Stomach (tissue), 19 donors: ENCODE measurements at places on chromosomes 4 and X. TPM values are rescaled to one million over a fixed set of nuclear protein-coding genes. Genes with fewer than 3 reads are reported as not detected.

Gene NOX1
- not detected for total RNA-seq

Gene NPNT
- not detected for total RNA-seq

Gene PIR
- total RNA-seq: 5.5 TPM

Gene PDGFRA
- total RNA-seq: 60.1 TPM

Gene PPP4R3C
- total RNA-seq: not detected

Gene KCTD8
- not detected for total RNA-seq

GRCh38 chr4:3868211-3869173 lies 102.3 kb downstream of the ADRA2C start:
- H3K27me3 ChIP-seq: peaks cover 37% of the 10 kb centered on the region
- no peak for DNase-seq
- H3K27ac ChIP-seq: no peak overlapping the region
- peaks cover 14% of the 10 kb centered on the region for H3K4me1 ChIP-seq

GRCh38 chr4:2304877-2305561 lies 43.1 kb upstream of the MXD4 start:
- no peak overlapping the region for H3K4me3 ChIP-seq
- DNase-seq: peak; percentile 10
- H3K4me1 ChIP-seq: no peaks in the 10 kb centered on the region
- peaks cover 9% of the 10 kb centered on the region for H3K36me3 ChIP-seq

- no peak overlapping the region for H3K27ac ChIP-seq
- H3K36me3 ChIP-seq: no peaks in the 10 kb centered on the region
- H3K27me3 ChIP-seq: no peaks in the 10 kb centered on the region
Measured at GRCh38 chrX:18410038-18410437, 15.4 kb upstream of the CDKL5 start.

- H3K27me3 ChIP-seq: no peaks in the 10 kb centered on the region
- no peak overlapping the region for H3K4me3 ChIP-seq
- no peak overlapping the region for H3K27ac ChIP-seq
- no peaks in the 10 kb centered on the region for H3K36me3 ChIP-seq
Measured at GRCh38 chr4:54941994-54942552, 183.3 kb downstream of the KDR start.

- H3K4me1 ChIP-seq: no peaks in the 10 kb centered on the region
- H3K27me3 ChIP-seq: no peaks in the 10 kb centered on the region
Measured at GRCh38 chr4:182213004-182213403, 30.2 kb upstream of the TENM3 start.

- no peak overlapping the region for H3K27ac ChIP-seq
- no peaks in the 10 kb centered on the region for H3K27me3 ChIP-seq
- no peaks in the 10 kb centered on the region for H3K36me3 ChIP-seq
- H3K4me3 ChIP-seq: no peak overlapping the region
- no peaks in the 10 kb centered on the region for H3K4me1 ChIP-seq
Measured at GRCh38 chr4:90542216-90542615, 415.0 kb downstream of the CCSER1 start.

DNA sequence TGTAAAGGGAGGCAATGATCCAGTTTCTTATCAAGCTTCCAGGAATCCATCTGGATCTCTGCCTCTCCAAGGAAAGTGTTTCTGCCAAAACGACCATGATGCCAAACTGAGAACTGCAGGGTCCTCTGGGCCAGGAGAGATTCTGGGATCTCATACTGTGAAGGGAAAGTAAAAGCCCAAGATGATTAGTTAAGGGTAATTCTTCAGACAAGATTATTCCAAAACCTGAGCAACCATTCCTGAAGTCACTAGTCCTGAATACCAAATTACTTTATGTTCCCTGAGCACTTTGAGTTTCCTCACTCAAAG lies 42.0 kb downstream of the SRPX2 start:
- no peaks in the 10 kb centered on the region for H3K4me1 ChIP-seq
- H3K36me3 ChIP-seq: peaks cover 17% of the 10 kb centered on the region
- H3K4me3 ChIP-seq: no peak overlapping the region
- DNase-seq: no peak
- H3K27ac ChIP-seq: no peak overlapping the region
- no peaks in the 10 kb centered on the region for H3K27me3 ChIP-seq

- no peaks in the 10 kb centered on the region for H3K36me3 ChIP-seq
- no peaks in the 10 kb centered on the region for H3K4me1 ChIP-seq
- DNase-seq: peak; percentile 51
- no peak overlapping the region for H3K4me3 ChIP-seq
Measured at GRCh38 chrX:97039363-97040029, 155.8 kb downstream of the RPA4 start.

- H3K4me3 ChIP-seq: no peak overlapping the region
- H3K27ac ChIP-seq: no peak overlapping the region
- no peaks in the 10 kb centered on the region for H3K4me1 ChIP-seq
- H3K36me3 ChIP-seq: no peaks in the 10 kb centered on the region
Measured at GRCh38 chr4:74385386-74385785, 20.4 kb downstream of the EREG start.

GRCh38 chr4:123121241-123121907 lies 199.0 kb upstream of the NUDT6 start:
- H3K27ac ChIP-seq: no peak overlapping the region
- DNase-seq: peak; percentile 34
- H3K36me3 ChIP-seq: no peaks in the 10 kb centered on the region
- H3K4me1 ChIP-seq: no peaks in the 10 kb centered on the region

- H3K27ac ChIP-seq: no peak overlapping the region
- peaks cover 52% of the 10 kb centered on the region for H3K36me3 ChIP-seq
- no peak overlapping the region for H3K4me3 ChIP-seq
- H3K27me3 ChIP-seq: no peaks in the 10 kb centered on the region
Measured at GRCh38 chr4:6873792-6874461, 35.7 kb upstream of the TBC1D14 start.

DNA sequence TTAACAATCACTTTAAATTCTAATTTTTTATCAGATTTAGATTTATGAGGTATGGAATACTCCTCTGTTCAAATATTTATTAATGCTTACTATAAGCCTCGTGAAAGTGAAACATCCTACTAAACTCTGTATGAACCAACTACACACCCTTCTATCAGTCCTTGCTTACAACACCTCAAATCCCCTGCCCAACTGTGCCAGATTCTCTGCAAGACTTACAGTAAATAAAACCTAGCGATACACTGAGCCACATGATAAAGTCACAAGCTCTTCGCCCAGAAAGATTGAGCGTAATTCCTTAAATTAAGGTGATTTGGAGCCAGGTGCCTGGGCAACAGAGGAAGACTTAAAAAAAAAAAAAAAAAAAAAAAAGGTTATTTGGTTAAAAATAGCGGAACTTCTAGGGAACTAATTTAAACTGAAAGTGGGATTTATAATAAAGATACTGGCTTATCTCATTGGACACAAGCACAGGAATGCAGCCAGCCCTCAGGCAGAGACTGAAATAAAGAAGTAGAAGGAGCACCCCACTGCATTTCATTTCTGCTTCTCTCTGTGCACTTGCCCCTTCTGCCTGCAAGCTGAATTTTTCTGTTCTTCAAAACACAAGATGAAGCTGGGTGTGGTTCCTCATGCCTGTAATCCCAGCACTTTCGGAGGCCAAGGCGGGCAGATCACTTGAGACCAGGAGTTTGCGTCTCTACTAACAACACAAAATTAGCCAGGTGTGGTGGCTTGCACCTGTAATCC lies 17.5 kb upstream of the C4orf36 start:
- no peaks in the 10 kb centered on the region for H3K36me3 ChIP-seq
- peaks cover 2% of the 10 kb centered on the region for H3K4me1 ChIP-seq
- DNase-seq: no peak
- no peak overlapping the region for H3K4me3 ChIP-seq
- H3K27ac ChIP-seq: no peak overlapping the region

DNA sequence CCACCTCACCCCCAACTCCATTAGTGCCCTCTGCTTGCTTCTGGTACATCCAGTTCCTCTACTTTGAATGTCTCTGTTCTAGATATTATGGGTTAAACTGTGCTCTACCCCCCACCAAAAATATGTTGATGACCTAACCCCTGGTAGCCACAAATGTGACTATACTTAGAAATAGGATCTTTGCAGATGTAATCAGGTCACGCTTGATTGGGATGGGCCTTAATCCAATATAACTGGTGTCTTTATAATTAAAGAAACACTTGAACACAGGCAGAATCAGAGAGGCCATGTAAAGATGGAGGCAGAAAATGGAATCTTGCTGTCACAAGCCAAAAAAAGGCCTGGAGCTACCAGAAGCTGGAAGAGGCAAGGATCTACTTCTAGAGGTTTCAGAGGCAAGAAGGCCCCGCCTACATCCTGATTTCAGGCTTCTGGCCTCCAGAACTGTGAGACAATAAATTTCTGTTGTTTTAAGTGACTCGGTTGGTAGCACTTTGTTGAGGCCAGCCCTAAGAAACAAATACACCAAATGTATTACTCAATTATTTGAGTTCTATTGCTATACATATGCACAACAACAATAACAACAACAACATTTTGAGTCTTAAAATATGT lies 220.0 kb downstream of the PPP3CA start:
- H3K27ac ChIP-seq: no peak overlapping the region
- no peaks in the 10 kb centered on the region for H3K36me3 ChIP-seq
- no peak for DNase-seq
- no peak overlapping the region for H3K4me3 ChIP-seq
- H3K27me3 ChIP-seq: no peaks in the 10 kb centered on the region

DNA sequence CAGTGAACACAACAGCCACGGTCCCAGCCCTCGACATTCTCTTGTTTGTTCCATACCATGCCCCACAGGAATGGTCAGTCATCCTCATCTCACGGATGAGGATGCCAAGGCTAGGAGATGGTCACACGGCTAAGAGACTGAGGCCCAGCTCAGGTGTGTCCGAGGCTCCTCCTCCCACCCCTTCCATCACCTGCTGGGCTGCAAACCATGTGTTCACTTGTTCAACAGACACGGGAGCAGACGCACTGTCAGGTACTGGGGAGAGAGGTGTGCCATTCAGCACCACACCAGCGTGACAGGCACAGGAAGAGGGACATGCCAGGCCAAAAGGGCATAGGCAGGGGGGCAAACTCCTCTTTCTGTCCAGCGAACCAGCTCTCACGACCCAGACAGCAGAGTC lies 45.9 kb downstream of the ABLIM2 start:
- H3K27me3 ChIP-seq: peaks cover 17% of the 10 kb centered on the region
- DNase-seq: no peak
- no peaks in the 10 kb centered on the region for H3K36me3 ChIP-seq
- no peak overlapping the region for H3K4me3 ChIP-seq

DNA sequence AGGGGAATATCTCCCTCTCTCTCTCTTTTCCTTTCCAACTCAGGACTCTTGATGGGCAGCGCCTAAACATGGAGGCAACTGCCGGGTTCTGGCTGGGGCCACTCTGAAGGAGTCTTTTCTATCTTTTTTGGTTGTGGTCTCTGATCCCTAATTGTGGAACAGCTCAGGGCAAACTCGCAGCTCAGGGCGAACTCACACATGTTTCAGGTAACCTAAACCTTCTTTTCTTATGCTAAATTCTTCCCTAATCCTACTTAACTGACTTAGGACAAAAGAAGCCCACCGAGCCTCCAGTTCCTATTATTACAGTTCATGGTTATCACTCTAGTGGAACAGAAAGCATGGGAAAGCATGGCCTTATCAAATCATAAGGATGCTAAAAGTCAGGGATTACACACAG lies 21.3 kb downstream of the ETDA start:
- H3K36me3 ChIP-seq: no peaks in the 10 kb centered on the region
- no peaks in the 10 kb centered on the region for H3K27me3 ChIP-seq
- no peaks in the 10 kb centered on the region for H3K4me1 ChIP-seq

DNA sequence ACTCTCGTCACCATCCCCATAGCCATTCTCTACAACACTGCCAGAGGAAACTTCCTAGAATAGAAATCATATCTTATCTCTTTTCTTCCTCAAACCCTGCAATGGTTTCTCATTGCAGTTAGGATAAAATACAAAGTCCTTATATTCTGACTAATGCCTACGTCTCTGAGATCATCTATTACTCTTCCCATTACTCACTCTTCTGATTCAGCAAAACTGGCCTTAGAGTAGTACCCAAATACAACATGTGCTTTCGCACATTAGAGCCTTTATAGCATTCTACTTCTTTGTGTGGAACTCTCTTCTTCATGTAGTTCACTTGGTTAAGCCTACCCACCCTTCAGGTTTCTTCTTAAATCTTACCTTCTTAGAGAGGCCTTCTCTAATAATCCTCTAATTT lies 28.0 kb downstream of the LHFPL1 start:
- no peaks in the 10 kb centered on the region for H3K27me3 ChIP-seq
- H3K36me3 ChIP-seq: no peaks in the 10 kb centered on the region
- H3K27ac ChIP-seq: no peak overlapping the region
- no peak for DNase-seq
- H3K4me3 ChIP-seq: no peak overlapping the region
